ENCODE measurements at places on chromosomes 3 and 15.

DNA sequence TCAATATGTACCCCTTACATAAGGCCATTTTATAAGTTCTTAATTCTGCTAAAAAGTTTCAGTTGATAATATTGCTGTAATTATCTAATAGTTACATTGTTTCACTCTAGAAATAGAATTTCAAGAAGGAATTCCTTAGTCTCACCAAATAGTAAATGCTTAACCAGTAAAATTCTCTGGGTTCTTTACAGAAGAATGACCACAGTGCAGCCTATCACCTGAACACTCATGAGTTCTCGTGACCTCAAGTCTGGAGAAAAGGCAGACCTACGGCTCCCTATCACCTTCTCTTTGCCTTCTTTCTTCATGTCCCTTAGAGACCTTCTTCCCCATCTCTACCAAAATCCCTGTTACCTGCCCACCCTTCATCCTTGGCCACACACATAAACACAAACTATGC, 30.9 kb downstream of the CCDC191 start:
- no peak for DNase-seq

DNA sequence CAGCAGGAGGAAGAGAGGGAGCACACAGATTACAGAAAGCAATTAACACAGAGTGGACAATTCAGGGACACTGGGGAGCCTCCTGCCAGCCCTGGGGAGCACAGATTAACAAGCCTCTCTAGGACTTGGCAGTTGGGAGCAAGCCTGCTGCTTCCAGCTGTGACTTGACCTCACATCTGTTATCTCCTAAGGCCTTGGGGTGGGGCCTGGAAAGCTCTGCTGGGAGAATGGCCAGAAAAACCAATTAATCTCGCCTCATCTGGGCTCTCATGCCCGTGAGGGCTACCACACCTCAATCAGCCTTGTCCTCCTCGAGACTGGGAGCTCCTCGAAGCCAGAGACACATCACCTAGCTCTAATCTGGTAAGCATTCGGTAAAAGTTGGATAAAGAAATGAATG, 39.1 kb downstream of the SEMA5B start:
- peak; percentile 28 for DNase-seq

DNA sequence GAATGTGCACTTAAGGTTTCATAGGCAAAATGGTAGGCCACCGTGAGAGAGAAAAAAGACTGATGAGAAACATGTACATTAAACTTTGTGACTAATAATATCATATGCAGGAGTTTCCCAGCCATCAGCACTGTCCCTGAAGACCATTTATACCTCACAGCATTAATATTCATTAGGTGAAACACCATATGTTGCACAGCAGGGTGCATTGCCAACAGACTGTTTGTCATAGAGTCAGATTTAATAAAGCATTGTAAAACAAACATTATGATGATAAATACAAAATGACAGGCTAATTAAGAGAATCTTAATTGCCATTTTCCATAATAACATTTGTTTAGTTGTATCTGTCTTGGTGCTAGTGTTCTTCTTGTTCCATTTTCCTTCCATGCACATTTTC, 578.3 kb downstream of the EPHA3 start:
- no peak for DNase-seq

DNA sequence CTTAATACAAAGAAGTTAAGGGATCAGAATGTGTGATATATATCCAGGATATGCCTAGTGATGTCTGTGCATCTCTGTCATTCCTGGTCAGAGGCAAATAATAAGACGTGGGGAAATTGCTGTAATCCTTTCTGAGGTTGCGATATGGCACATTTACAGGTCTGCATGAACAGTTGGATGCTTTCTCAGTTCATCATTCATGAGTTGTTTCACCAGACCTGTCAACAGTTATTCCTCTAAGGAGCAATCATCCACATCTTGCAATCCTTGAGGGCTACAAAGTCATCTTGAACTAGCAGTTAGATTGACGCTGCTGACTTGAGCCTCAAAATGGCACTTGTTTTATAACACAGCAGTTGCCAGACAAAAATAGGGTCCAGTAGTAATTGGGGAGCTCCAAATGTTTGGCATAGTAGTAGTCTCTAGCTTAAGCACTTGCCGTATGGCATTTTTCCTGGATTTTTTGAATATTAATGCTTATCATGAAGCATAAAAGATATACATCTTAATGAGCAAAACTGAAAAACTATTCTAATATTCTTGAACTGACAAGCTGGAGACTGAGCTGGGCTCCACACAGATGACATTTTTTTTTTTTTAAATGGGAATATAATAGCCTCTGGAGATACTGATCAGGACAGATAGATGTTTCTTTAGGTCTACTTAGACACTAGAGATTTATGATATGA, 761.7 kb downstream of the VGLL3 start:
- DNase-seq = no peak

- peak; percentile 84 for DNase-seq
These were observed 145.1 kb downstream of the VGLL4 start for GRCh38 chr3:11498646-11499045.

GRCh38 chr15:81880833-81881232, 165.0 kb downstream of the MEX3B start:
- no peak for DNase-seq

DNA sequence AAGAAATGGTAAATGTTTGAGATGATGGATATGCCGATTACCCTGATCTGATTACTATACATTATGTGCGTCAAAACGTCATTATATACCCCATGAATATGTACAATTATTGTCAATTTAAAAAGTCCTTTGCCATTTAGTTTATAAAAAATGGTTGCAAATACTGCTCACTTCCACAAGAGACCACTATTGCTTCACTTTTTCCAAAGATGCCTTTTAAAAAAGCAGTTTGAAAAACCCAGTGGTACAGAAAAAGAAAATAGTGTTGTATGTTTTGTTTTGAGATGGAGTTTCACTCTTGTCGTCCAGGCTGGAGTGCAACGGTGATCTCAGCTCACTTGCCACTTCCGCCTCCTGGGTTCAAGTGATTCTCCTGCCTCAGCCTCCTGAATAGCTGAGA, 39.3 kb downstream of the EDEM1 start:
- DNase-seq = peak; percentile 71

- peak; percentile 25 for DNase-seq
These were observed 114.3 kb downstream of the TGFBR2 start for GRCh38 chr3:30720586-30721313.

DNA sequence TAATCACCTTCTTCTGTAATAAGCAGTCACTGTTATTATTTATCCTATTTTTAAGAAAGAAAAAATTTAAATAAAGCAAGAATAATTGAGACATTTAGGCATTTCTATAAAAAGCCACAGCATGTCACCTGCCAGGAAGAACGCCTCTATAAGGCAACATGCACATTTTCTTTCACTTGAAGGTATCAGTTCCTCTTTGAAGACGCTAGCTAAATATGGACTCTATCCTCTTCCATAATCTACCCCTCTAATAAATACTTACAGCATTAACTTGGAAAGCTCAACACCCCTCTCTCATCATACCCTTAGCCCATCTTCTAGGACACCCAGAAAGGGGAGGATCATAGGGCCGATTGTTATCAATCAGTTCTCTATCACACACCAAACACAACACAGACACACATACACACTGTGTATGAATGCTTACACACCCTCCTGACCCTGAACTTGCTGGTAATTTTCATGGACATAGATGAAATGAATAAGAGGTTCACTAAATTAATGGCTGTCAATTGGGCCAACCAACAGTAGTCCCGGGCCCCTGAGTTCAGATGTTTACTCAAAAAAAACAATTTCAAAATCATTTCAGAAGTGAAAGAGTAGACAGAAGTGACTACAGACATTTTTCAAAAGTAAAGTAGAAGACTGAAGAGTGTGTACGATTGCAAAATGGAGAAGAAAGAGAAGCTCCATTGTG, 102.5 kb downstream of the ZMAT3 start:
- no peak for DNase-seq

DNA sequence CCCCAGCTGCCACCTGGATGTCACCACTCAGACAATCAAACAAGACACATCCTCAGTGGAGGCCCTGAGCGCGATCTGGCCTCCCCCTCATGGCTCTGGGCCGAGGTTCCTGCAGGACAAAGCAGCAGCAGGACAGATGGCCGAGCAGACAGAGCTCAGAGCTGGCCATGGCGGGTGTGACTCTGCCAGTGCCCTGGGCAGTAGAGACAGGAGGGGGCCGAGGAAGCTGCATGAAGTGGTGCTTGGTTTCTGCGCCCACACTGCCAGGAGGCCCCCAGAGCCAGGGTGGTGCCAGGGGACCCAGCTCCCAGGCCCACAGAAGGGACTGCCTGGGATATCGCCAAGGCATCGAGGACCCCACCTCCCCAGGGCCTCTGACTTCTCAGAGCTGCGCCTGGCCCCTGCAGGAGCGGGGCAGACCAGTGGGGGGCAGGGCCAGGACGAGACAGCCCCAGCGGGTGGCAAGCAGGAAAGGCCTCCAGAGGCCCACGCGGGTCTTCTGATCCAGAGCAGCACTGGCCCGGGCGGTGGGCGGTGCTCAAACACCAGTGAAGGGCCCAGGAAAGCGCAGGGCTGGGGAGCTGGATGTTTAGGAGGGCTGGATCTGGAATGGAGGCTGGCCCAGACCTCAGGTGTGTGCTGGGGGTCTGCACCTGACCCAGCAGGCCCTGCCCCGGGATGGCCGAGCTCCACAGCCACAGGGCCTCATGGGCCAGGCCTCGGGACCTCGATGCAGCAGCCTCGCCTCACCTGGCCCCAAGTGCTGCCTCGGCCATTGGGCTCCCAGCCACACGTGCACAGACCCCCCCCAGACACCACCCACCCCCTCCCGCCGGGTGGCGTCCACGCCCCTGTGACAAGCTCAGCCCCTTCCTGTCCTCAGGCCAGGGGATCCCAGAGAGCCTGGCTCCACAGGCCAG, 76.0 kb downstream of the GOLGA8G start:
- DNase-seq = no peak

DNA sequence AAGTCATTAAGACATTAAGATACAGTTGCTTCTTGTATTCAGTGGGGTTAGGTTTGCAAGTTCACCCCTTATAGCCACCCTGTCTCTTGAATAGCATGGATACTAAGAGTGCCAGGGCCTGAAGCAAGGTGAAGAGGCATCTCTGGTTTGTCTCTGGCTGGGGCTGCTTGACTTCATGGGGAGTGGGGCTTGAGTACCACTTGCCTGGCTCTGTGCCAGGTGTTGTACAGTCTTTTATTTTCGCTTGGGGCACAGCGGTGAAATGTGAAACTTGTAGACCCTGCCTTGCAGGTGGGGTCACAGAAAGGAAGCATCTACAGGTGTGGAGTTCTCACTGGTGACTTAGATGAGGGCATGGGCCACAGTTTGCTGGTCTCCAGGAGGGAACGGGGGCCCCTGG, 152.1 kb downstream of the PDE8A start:
- DNase-seq = no peak

DNA sequence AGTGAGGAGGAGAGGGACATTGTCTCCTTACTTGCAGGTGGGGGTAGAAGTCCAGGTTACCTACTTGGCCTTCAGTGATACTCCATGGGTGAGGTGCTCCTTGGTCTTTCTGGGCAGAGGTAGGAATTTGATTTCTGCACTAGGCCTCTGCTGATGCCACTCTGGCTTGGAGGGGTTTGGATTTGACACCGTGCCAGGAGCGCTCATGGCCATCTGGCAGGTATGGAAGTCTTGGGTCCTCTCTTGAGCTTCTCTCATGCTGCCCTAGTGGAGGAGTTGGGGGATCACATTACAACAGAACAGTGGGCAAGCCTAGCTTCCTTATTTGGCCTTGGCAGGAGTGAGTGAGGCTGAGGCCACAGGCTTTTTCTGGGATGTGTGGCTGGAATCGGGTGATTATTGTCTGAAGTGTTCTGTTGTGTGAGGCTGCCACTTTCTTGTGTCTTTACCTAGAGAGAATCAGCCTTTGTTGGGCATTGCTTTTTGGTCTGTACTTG, 525.0 kb downstream of the GABRG3 start:
- no peak for DNase-seq

GRCh38 chr15:34693053-34693744, 61.6 kb downstream of the GJD2 start:
- DNase-seq = peak; percentile 3
